NCI-H1694 (cell line): ENCODE measurements at places on chromosomes 6 and 20.

- no peak for DNase-seq
Observed at GRCh38 chr6:87824958-87825491, 123.0 kb upstream of the AKIRIN2 start.

DNA sequence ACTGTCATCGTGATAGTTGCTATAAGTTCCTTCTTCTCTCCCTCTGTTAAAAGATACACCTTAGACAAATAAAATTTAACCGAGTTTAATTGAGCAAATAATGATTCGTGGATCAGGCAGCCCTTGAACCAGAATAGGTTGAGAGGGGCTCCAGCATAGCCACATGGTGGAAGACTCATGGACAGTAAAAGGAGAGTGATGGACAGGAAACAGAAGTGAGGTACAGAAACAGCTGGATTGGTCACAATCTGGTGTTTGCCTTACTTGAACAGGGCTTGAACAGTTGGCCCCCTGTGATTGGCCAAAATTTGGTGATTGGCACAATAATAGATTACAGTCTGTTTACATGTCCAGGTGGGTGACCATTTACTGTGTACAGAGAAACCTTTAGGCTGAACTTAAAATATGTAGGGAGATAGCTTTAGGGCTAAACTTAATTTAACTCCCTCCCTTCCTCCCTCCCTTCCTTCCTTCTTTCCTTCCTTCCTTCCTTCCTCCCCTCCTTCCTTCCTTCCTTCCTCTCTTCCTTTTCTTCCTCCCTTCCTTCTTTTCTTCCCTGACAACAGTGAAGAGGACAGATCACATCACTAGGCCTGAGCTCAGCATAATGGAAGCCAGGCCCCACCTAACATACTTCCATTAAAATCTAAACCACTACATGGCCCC is 531.8 kb upstream of the JARID2 start:
- DNase-seq: no peak

DNA sequence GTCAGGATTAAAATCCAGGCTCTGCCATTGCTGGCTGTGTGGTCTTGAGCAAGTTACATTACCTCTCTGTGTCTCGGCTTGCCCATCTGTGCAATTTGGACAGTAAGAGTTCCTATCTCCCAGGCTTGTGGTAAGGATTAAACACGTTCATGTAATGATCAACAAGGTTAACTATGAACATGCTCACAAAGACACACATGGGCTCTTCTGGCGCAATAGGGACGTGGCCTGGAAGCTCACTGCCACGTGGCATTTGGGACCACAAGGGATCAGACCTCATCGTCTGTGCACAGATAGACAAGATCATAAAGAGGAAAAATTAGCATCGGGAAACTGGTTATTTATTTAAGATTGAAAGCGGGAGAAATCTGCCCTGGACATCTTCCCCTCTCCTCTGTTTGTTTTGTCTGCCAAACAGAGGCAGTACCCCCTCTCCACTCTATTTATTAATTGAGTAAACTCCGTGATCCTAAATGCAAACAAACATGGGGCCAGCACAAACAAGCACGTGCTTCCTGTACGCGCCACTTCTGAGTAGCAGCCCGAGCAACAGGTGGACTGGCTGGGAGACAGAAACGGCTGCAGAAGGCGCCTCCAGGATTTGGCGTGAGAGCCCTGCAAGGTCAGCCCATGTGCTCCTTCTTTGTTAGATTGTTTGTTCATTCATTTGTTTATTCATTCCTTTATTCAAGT is 95.0 kb downstream of the CDH26 start:
- DNase-seq: no peak

- DNase-seq: no peak
Observed at GRCh38 chr6:122322824-122323223, 76.6 kb upstream of the HSF2 start.

DNA sequence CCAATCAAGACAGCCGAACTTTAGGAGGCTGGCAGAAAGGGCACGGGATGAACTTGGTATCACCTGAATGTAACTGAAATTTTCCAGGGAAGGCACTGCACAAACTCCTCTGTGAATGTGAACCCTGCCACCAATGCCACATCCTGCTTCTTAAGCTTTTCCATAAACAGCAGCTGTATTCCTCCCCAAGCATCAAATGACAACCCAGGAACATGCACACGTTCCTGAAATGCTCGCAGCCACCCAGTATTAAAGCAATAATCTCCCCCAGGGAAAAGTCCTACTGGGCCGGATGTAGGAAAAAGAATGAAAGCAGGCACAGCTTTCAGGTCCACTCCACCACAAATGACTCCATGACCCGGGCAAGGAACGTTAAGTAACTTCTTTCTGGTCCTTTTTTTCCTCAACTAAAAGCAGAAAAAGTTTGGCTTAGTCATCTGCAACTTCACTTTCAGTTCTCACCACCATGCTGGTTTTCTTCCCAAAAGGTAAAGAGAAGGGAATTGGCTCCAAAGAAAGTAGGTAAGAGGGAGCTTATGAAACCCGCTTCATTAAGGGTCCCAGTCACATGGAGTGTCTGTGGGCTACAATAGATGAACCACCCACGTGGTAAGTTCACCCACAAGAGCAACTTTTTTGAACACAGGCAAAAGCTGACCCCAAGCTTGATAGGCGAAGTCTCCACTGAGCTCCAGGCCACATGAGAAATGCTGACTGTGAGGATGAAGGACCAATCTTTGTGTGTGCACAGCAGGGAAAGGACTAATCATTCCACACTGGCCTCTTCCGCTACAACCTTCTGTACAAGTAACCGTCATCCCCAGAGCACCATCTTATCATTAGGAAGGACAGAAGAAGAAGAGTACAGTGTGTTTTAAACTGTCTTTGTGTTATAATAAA is 90.1 kb downstream of the HIVEP2 start:
- DNase-seq: no peak
